Cortex of kidney (tissue), 1 donor: ENCODE measurements at places on chromosomes 4 and X.

GRCh38 chr4:115780835-115781234, 667.4 kb upstream of the NDST4 start:
- DNase-seq, result no peak

- no peak for DNase-seq
Observed at GRCh38 chr4:154982187-154983047, 201.3 kb downstream of the RBM46 start.

DNA sequence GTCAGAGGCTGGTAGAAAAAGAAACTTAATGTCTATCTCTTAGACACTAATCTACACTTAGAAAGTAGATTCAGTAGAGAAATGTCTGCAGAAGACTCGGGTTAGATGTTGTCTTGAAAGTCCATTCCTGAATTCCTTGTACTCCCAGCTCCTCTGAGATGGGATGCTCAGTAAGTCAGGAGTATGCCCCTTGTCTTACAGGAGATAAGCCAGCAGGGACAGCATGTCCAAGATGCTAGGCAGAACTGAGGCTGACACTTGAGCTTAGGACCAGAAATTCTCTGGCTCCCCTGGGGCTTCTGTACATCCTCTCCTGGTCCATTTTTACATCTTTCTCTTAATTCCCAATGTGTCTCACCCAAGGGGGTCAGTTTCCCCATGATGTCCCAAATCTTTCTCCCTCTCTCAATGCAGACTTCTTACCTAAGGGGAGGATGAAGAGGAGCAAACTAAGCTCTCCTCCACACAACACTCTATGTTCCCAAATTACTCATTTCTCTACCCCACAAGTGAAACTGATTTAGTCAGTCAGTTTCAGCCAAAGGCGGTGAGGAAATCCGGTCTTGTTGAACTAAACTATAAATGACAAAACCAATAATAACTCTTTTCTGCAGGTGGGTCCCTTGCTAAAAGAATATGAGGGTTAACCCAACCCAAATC, 558.2 kb upstream of the DIPK2B start:
- DNase-seq, result no peak

- DNase-seq, result no peak
Observed at GRCh38 chr4:60945641-60946040, 254.5 kb upstream of the ADGRL3 start.

DNA sequence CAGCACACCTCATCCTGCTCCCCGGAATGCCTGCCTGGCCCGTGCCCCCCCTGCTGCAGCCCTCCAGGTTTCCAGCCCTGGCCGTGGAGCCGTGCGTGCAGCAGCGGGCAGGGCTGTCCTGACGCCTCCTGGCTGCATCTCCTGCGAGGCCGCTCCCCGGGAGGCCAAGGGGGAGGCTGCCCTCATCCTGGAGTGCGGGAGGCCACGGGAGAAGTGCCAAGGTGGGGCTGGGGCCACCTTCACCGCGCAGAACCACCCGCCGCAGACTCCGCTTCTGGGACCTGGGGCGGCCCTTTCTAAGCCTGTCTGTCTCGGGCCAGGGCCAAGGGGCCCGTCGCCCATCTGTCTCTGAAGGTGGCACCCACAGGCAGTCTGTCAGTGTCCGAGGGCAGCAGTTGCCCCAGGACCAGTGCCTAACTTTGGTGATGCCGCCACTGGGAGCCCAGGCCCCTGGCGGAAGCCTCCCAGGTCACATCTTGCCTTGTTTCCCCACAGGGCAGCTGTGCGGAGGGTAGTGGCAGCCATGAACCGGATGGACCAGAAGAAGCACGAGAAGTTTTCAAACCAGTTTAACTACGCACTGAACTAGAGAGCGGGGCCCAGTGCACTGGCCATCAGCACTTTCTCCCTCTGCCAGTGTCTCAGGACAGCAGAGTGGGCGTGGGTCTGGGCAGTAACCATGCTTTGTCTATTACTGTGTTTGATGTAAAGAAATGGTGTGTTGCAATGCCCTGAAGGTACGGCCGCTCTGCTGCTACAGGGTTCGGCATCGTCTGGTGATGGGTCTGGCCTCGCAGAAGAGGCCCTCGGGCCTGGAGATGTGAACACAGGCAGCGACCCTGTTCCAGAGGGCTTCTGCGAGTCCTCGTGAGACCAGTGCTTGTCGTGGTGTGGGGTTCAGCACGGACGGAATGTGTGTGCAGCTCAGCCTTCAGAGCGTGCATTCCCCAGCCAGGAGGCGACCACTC, 20.6 kb downstream of the NKX1-1 start:
- DNase-seq, result no peak

DNA sequence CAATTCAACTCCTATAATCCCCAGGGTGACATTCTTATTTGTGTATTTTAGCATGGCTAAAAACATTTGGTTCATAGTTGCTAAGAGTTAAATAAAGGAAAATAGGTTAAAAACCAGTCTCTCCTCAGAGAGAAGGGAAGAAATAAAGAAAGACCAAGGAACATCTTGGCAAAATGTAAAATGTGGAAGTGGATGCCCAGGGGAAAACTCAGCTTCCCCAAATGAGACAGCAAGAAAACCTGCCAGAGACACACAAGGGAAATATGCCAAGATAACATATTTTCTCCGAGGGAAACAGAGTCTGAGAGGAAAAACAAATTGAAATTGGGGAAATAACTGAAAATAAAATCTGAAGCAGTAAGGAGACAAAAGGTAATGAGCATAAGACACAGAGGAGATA, 1569.3 kb downstream of the PCDH18 start:
- DNase-seq, result no peak

DNA sequence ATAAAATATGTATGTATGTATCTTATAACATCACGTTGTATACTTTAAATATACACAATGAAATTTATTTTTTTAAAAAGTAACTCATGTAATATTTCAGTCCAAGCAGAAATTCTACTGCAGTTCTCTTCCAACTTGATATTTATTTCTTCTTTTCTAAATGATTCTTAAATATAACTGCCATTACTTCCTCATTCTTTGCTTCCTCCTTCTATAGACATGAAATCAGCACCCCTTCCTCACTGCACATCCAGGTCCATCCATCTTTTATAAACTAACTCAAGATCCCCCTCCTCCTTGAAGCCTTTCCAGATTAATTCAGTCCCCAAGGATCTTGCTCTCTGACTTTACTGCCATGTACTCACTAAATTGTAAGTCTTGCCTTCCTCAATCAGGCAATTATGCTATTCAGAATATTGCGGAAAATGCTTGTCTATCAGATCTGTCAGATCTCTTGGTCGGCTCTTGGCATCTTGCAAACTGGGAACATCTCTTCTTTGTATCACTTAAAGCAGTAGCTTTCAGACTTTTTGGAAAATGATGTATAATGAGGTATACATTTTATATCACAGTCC, 3.7 kb downstream of the GPRIN3 start:
- no peak for DNase-seq

GRCh38 chrX:129689796-129690195, 35.0 kb upstream of the APLN start:
- no peak for DNase-seq

- no peak for DNase-seq
Observed at GRCh38 chr4:114100288-114101031, 121.0 kb upstream of the ARSJ start.

GRCh38 chrX:119549327-119550016, 15.7 kb downstream of the STEEP1 start:
- no peak for DNase-seq

- no peak for DNase-seq
Observed at GRCh38 chr4:73434311-73434710, 1.7 kb upstream of the AFP start.

GRCh38 chrX:73076838-73077237, 2.5 kb downstream of the PABPC1L2A start:
- DNase-seq, result no peak

- DNase-seq, result no peak
Observed at GRCh38 chr4:163932504-163932903, 438.0 kb downstream of the TMA16 start.

GRCh38 chrX:133640161-133641015, 225.1 kb upstream of the GPC4 start:
- no peak for DNase-seq

- no peak for DNase-seq
Observed at GRCh38 chr4:73648478-73648877, 28.2 kb upstream of the RASSF6 start.

DNA sequence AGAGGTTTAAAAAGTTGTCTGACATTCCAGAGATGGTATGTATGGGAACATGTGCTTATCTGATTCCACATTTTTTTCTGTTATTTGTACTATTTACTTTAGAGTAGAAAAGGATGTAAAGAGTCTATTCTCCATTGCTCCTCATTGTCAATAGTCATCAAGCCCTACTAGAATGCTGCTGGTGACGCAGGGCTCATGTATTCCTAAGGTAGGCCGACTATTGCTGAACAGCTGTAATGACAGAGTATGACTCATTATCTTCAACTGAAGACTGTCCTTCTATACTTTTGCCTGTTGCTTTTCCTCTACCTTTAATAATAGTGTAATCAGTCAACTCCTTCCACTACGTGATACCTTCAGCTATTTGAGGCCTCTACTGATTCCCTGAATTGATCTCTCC, 509.1 kb upstream of the NR3C2 start:
- DNase-seq, result no peak

DNA sequence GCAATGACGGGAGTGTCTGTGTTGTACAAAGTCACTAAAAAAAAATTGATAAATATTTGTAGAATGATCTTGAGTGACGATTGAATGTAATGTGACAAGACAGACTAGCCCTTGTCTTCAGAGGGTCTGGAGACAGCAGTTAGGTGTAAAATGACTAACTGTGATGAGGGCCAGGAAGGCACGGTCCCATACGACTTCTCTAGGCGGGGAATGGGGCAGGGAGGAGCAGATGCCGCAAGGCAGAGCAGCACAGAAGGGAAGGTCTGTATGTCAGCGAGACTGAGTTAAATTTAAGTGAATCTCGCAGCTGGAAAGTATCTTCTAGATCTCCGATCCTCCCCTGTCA, 405 bp downstream of the CENPE start:
- DNase-seq, result no peak

- DNase-seq, result no peak
Observed at GRCh38 chr4:157818946-157819692, 353.7 kb downstream of the GASK1B start.

- no peak for DNase-seq
Observed at GRCh38 chrX:2474280-2474962, 26.4 kb downstream of the DHRSX start.

DNA sequence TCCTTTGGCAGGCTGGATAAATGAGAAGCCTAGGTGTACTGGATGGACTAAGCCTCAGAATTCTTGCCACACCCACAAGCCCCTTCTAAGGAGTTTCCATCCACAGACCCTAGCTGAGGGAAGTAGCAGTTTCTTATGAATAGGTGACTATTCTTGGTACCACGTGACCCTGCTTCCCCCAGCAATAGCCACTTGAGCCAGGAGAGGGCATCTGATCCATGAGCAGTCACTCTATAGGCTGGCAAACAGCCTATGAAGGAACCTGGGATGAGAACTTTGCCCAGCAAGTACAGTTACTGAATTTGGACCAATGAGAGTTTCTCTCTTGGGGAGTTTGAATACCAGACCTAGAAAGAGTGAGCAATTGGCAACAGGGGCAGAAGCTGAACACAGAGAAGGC, 84.0 kb downstream of the RTL9 start:
- no peak for DNase-seq

DNA sequence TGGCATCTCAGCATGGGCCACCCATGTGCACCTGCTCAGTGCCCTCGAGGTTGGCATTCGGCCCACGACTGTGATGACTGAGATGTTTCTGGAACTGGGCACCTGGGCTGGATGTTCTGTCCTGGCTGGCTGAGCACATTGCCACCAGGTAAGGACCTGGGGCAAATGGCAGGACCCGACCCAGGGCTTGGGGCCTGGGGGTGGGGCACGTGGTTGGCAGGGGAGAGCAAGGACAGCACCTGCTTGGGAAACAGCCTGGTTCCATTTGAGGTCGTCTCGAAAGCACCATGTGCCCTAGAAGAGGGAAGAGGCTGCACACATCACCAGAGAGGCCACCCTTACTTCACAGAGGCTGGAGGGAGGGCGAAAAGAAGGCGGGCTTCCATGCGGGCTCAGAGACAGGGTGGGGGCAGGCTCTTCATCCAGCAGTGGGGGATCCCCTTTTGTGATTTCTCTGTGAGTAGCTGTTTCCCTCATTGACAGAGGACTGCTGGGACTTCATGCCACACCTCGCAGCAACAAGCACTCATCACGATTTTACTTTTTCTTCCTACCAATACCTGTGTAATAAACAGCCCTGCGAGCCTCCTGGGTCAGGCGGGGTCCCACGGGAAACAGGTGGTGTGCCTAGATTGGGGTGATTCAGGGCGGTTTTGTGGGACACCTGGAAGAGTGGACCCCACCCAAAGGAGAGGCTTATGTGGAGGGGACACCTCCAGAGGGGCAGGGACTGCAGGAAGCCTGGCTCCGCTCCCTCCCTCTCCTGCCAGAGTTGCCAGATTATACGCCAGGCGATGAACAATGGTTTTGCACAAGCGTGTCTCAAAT, 12.0 kb downstream of the TMEM187 start:
- no peak for DNase-seq

- no peak for DNase-seq
Observed at GRCh38 chr4:71473541-71474240, 134.9 kb downstream of the SLC4A4 start.

DNA sequence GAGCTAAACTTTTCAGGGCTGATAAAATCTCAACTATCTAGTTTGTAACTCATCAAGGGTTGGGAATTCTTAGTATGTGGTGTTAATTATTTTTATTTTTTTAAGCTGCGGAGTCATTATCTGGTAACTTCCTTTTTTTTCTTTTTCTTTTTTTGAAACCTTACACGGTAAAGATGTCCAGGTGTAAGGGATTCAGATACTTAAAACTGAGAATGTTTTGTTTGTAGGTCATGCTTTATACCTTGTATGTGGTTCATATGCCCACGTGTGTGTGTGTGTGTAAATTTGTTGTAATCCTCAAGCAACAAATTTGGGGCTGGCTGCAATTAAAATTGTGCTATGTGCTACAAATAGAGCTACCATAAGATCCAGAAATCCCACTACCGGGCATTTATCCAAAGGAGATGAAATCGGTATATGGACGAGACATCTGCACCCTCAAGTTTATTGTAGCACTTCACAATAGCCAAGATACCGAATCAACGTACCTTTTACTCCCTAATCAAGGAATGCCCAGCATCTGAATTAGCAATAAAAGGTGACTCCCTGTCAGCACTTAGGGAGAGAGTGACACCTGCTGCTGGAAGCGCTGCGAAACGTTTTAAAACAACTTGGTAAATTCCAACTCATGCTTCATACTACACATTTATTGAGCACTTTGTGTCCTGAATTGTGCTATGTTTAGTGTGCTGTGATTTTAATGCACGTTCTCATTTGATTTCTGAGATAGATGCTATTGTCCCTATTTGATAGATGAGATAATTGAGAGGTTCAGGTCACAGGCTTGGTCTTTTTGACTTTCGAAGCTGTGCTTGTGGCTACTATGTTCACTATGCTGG, 16.1 kb downstream of the MSMO1 start:
- DNase-seq, result no peak

GRCh38 chr4:64940698-64941097, 531.4 kb upstream of the TECRL start:
- no peak for DNase-seq
